Femur (tissue), 1 donor: ENCODE measurements at places on chromosomes 11 and 22.

- DNase-seq, result no peak
These were observed 54.3 kb upstream of the MYEOV start for GRCh38 chr11:69239641-69240040.

DNA sequence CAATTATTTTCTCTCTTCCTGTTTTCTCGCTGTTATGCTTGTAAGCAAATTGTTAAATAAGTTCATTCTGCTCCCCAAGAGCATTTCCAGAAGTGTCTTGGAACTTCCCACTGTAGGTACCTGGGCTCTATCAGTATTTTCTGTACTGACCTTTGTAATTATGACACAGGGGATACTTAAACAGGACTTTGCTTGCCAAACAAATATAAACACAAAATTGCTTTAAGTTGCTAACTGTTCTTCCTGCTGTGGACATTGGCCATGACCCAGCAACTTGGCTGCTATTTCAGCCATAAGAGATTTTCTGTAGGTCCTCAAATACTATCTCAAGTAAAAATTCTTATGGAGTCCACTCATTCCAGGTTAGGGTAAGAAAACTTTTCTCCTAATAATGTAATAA lies 30.1 kb downstream of the SYT9 start:
- no peak for DNase-seq

- peak; percentile 28 for DNase-seq
These were observed 21.7 kb downstream of the CAVIN3 start for GRCh38 chr11:6298605-6299004.

DNA sequence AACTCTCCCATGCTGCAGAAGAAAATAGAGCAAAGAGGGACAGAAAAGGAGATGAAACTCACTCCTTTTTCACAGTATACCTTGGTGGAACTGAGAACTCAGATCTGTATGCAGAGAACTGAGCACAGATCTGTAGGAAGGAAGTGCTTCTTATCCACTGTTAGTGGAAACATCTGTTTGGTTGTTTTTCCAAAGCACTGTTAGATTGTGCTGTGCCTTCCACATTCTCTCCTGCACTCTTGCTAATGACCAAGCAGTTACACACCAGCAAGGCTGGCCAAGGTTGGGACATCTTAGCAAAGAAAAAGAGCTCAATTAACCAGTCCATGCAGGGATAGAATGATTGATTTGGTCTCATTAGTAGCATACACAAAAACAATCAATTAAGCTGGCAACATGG lies 20.1 kb upstream of the SIK2 start:
- DNase-seq, result no peak

- DNase-seq, result peak; percentile 16
These were observed 4.9 kb downstream of the TSKU start for GRCh38 chr11:76787911-76788596.

DNA sequence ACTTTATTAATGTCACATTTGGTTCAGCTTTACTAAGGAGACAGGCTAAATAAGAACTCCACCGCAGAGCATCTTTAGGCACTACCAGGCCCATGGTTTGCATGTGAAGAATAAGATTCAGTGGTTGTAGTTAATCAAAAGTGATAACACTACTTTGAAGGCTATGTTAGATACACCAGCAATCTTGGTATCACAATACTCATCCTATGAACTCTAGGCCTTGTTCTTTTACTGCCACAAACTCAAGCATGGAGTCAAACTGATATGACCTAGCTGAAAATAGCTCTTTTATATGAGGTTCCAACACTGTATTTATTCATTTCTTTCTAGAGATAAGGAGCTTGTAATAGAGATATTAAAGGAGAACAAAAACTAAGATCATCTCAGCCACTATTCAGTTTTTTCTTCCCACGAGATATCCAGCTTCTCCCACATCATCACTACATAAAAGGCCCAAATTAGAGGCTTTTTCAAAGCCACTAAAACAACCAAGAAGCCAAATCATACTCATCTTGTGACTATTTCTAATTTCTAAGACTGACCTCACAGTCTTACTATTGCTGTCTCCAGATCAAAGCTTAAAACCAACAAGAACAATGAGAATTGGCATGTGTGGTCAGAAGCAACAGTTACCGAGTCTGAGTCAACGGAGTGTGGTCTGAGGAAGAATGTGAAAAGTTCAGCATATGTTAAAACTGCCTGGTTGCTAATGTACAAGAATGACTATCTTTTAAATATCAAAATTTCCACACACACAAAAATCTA lies 25.1 kb upstream of the GUCY1A2 start:
- no peak for DNase-seq

DNA sequence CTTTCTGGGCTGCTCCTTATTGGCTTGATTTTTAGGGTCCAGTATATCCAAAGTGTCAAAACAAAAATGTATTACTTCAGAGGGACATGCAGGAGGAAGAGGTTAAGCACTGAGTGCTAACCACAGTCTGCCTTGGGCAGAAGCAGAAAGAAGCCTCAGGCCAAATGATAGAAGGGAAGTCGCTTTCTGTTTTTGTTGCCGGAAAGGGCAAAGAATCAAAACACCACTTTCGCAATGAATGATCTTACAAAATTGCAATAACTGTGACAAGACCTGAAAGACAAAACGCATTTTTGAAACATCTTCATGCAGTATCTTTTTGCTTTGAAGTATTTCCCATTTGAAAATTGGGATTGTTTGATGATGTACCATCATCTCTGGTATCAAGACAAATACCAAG lies 70.1 kb upstream of the PICALM start:
- no peak for DNase-seq

- no peak for DNase-seq
These were observed 2.9 kb downstream of the APOC3 start for GRCh38 chr11:116832350-116833290.

- no peak for DNase-seq
These were observed 200.4 kb downstream of the SNX19 start for GRCh38 chr11:130715877-130716220.

DNA sequence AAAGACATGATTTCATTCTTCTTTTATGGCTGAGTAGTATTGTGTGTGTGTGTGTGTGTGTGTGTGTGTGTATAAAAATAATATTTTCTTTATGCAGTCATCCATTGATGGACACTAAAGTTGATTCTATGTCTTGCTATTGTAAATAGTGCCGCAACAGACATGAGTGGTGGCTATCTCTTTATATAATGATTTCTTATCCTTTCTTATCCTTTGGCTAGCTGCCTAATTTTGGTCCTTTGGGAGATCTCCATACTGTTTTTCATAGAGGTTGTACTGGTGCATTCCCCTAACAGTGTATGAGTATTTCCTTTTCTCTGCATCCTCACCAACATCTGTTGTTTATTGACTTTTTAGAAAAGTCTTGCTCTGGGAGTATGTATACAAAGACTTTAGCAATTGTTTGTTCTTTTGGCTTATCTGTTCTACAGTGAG lies 107.0 kb downstream of the STIM1 start:
- no peak for DNase-seq

DNA sequence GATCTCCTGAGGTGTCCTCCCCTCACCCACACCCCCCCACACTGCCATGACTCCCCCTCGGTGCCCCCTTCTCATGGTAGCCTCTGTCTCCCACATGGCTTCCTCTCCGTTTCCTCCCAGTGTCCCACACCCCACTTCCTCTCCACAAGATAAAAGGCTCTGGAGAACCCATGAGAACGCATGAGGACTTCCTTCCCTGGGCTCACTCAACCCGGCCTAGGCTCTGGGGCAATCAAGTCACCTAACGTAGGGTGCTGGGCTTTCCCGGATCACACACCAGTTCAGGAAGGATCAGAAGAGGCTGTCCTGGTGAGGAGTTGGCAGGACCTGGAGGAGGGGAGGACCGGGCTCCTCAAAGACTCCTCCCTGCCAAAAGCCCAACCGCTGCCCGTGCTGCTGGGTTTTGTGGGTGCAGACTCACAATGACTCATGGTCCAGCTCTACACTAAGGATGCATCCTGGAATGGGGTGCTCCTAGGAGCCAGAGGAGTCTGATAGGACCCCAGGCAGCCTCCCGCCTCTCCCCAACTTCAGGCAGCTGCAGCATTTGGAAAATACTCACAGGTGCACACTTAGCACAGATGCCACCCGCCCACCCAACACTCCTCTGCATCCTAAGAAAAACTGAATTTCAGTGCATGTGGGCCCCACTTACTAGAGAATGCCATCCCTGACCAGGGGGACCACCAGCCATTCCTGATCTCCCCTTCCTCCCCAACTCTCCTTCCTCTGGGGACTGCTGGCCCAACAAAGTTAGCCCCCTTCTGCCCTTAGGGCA lies 21.0 kb downstream of the SLC22A12 start:
- no peak for DNase-seq

DNA sequence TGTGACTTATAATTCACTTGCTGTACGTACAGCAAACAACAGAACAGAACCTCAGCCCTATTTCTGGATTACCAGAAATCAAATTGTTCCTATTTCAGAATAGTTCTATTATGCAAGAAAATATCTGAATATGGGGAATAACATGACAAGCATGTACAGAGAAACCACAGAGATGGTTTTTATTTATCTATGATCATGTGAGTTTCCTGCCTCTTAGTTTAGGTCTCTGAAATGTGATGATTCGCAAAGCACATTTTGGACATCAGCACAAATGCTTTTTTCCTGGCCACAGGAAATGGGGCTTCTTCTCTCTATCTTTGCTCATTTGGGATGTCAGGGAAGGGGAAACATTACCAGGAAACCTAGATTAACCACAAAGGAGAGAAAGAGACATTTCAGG lies 266.7 kb upstream of the CTSC start:
- DNase-seq, result no peak

GRCh38 chr11:88623531-88623930 lies 286.0 kb upstream of the CTSC start:
- DNase-seq, result no peak

GRCh38 chr22:22838148-22838786 lies 49.3 kb upstream of the IGLL5 start:
- no peak for DNase-seq

- no peak for DNase-seq
These were observed 50.2 kb upstream of the SPATA19 start for GRCh38 chr11:133895551-133895950.

DNA sequence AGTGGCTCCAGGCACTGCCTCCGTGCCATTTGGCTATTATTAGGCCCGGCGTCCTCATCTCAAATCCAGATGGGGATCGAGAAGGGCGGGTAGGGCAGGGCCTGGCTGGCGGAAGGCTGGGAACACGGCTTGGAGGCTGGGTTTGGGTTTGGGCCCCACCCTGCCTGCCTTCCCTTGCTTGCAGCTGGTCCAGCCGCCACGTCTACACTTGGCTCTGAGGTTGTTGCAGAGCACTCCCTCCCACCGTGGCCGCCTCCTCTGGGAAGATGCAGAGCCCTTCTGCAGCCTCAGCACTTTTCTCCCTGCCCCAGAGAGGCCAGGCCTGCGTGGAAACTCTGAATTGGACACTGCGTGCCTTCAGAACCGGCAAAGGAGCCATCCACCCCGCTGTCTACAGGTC lies 5.2 kb upstream of the SMTN start:
- DNase-seq, result peak; percentile 97

DNA sequence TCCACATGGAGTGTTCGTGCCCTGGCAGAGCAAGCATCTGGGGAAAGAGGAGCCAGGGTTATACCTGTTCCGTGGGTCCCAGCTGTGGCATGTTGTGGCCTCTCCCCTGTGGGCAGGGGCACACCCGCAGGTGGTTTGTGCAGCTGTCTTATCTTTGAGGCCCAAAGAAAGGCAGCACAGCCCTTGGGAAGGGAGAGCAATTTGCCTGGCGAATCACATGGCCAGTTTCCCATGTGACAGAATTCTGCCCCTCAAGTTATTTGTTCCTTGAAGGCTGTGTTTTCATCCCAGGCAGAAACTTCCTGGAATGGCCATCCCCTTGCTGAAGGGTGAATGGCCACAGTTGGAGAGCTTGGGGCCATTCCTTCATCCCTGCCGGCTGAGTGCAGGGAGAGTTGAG lies 16.4 kb upstream of the COX8A start:
- no peak for DNase-seq

DNA sequence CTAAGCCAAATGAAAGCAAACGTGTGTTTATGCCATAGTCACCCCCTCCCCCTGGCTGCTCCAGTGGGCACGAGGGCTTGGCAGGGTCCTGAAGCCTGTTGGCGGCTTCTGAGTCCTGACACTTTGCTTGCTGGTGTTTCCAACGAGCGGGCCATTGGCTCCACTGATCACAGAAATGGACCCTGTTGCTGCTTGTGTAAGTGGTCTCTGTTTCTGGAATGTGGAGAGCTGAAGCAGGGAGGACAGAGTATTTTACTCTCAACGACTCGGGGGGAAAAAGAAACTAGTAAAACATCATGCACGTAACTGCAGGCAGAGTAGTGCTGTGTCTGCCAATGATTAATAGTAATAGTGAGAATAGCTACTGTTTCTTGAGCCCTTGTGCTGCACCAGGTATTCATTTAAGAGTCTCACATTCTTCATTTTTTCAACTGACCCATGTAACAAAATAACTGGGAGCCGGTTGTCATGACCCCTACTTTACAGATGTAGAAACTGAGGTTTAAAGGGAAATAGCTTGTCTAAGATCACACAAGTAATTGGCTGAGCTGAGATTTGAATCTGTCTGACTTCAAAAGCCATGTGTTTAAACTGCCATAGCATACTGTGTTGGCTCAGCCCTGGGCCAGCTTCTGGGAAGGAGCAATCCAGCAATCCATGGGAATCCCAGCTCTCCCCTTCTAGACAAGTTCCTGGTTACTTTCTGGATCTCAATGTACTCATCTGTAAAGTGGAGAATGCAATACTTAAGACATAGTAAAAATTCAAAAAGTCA lies 526.7 kb downstream of the INSC start:
- DNase-seq, result peak; percentile 61

DNA sequence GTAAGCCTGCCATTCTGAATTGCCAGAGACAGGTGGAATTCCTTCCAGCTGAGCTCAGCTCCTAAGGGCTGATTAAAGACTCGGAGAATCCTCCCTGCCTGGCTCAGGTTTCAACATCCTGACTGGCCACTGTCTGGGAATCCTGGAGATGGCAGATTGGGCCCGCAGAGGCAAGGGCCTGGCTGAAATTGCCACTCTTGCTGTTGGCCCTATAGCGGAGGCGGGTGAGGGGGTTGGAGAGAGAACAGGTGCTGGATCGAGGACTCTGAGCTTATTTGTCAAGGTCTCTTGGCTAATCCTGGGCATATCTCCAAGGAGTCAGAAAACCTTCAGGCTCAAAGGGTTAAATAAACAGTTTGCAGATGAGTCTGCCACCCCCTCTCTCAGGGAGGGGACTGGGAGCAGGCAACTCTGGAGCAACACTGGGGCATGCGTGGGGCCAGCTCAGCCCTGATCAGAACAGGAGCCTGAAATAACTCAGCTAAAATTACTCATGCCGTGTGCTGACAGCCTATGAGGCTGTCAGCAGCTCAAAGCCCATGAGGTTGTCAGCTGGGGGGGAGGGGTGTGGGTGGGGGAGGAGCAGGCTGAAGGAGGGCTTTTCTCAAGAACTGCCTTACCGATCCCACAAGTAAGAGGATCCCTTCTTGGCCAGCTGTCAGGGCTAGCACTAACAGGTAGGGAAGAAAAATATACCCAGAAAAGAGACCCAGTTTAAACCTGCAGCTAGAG lies 14.7 kb upstream of the MFRP start:
- DNase-seq, result peak; percentile 68
